HL-60 (cell line): ENCODE measurements at places on chromosomes 4 and X.
A peak's percentile ranks its signal among the peaks of the same experiment; 100 is the strongest.

GRCh38 chr4:31995943-31996901 lies 1276.1 kb downstream of the PCDH7 start:
- DNase-seq: no peak

- no peak for DNase-seq
Observed at GRCh38 chr4:112513971-112514646, 1.9 kb downstream of the NEUROG2 start.

GRCh38 chrX:150602296-150602695 lies 33.9 kb downstream of the MTM1 start:
- DNase-seq: no peak

DNA sequence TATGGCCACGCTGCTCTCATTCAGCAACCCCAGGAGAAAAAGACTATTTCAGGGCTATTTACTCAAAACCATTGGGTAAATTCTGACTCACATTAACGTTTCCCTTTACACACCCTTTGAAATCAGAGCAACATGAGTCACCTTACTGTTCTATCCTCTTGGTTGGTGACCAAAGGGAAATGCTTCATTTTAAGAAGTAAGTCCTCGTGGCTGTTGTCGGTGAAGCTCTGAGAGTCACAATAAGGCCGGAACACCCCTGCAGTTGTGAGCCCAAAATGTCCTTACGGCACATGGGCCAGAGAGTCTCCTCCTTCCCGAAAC lies 56.3 kb upstream of the SPRY1 start:
- peak; percentile 21 for DNase-seq

DNA sequence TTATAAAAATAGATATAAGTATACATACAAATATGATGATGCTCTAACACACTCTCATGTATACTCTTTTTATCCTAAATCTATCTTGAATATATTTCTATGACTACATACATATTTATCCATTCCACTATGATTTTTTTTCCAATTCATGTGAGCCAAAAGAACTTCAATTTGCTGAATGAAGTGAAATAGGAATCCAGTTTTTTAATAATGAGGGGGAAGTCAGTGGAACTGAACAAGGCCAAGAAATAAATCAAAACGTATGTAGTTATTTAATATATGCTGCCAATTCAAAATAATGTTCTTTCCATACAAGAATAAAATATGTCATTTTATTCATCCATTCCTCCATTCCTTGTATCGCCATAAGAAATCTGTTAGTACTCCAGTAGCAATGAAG lies 6.1 kb upstream of the PALLD start:
- DNase-seq: no peak

DNA sequence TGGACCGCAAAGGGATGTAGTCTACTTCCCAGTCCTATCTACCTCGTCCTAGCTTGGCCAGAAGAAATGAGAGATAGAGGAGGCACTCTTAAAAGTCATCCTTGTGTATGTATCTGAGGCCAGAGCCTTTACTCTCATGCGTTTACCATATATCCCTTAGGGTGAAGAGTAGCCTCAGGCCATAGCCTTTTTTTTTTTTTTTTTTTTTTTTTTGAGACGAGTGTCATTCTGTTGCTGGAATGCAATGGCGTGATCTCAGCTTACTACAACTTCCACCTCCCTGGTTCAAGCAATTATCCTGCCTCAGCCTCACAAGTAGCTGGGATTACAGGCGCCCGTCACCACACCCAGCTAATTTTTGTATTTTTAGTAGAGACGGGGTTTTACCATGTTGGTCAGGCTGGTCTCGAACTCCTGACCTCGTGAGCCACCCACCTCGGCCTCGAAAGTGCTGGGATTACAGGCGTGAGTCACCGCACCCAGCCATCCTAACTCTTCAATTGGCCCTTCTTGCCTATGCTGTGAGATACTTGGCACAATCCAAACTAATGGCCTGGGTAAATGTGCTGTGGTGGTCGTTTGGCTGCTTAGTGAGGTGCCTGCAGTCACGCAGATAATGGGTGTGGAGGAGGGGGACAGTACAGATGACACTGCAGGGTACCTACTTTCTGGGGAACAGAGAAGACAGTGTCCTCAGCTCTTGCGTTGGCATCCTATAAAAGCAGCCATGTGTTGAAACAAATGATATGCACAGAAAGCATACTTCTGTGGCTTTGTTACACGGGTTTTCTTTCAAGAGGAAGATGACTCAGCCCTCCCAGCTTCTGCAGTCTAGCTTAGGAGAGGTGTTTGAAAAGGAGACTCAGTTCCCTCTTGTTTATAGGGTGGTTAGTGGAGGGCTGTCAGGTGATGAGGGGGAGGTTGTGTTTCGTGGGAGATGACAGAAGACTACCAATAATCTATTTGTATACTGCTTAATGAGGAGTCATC lies 10.4 kb upstream of the DGAT2L6 start:
- DNase-seq: no peak
